ENCODE measurements at places on chromosomes 4 and X.

GRCh38 chrX:10178866-10179463 lies 22.2 kb downstream of the CLCN4 start:
- DNase-seq, result no peak

GRCh38 chr4:99436976-99437722 lies 2.0 kb upstream of the ADH7 start:
- no peak for DNase-seq

- no peak for DNase-seq
These were observed 279.8 kb upstream of the BOD1L1 start for GRCh38 chr4:13907255-13907751.

GRCh38 chr4:123788577-123788976 lies 392.0 kb downstream of the SPRY1 start:
- DNase-seq, result no peak

- no peak for DNase-seq
These were observed 165.7 kb downstream of the KDR start for GRCh38 chr4:54959651-54960116.

GRCh38 chr4:649751-650310 lies 24.2 kb downstream of the ATP5ME start:
- DNase-seq, result no peak

DNA sequence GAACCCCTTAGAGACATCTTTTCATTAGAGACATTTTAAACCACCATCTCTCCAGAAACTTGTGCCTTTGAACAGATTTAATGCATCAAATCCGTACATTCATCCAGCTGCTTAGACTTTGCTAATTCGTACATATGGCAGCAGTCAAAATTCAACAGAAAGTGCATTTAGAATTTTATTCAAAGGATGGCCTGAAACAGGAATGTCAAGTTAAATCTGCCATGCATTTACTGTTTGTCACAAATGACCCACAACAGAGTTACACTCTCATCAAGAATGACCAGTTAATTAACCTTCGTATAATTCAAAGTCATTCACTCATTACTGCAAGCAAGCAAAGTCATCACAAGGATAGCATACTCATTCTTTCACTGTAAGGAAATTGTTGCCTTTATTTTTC lies 284.3 kb downstream of the SLC7A11 start:
- no peak for DNase-seq

GRCh38 chrX:110588853-110589252 lies 206.8 kb downstream of the CHRDL1 start:
- no peak for DNase-seq

DNA sequence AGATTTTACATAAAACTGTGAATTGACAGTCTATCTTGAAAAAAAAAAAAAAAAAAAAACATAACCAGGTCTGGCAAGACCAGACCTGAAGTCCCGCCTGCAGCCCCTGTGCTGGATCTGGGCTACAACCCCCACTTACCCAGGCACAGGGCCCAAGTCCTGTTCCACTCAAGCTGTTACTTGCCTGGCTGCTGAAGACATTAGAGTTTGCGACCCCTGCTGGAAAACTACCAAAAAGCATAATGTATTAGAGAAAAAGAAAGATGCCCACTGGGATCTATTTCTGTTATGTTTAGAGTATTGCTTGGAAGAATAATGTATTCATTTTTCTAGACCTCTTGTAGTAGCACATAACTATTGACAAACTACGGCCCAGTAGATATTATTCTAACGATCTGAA lies 4.7 kb downstream of the HS3ST1 start:
- DNase-seq, result peak; percentile 11

- DNase-seq, result no peak
These were observed 107.0 kb downstream of the AGTR2 start for GRCh38 chrX:116277351-116278225.

DNA sequence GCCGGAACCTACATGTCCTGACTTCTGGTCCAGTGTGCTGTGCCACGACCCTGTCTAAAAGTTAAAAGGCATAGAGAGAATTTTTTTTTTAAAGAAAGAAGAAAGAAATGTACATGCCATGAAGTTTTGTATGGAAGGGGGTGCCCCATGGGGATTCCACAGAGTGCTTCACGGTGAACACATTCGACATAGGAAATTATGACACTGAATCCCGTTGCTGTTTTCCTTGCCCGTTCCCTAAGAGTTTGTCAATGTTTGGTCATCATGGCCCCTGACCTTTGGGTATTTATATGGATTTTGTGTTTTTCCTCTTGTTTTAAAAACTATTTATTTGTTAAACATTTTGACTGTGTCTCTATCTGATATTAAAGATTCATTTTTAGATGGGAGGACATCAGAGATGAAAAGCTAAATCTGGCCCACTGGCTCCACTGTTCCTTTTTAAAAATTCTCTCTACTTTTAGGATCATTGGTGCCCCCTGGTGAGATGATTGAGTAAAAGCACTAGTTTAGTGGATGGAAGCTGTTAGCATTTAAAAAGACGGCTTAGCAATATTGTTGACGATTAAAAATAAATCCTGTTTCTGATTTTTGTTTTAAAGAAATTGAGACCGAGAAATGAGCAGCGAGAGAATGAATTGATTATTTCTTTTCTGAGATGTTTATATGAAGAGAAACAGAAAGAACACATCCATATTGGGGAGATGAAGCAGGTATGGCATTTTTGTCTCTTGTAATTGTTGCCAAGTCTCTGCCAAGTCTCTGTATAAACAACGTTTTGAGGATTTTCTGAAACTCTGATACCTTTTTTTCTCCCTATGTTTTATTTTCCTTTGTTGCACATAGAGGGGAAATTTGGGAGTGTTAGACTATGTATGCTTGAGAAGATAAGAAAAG lies 75.0 kb downstream of the PTTG2 start:
- DNase-seq, result peak; percentile 42

DNA sequence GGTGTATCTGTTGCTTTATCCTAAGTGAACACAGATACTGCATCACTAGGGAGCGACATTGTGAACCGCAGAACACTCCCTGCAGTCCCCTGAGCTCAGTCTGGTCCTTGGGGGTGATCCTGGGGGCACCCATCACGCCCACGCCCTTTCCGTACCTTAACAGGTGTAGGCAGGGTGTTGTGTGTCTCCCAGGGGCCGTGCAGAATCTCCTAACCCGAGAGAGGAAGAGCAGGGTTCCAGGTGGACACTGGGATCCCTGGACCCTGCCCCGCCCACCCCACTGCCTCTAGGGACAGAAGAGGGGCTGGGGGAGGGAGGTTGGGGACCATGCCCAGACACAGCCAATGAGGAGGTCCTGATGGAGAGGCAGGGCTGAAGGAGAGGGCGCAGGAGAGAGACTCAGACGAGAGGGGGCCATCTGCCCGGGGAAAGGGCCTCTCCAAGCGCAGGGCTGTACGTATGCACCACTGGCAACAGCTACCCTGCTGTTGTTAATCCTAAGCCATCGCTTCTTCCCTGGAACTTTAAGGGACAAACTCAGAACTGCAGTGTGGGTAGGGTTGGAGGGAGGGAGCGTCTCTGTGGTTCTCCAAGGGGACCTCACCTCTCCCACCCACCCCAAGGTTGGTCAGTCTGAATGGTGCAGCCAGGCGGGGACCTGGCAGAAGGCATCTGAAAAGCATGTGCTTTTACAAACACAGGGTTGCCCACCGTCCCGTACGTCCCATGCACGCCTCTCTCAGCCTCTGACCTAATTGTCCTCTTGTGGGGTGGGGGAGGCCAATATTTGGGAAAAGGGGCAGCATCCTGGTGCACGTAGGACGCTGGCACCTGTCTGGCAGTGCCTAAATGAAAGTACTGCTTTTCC lies 2.5 kb downstream of the P2RY8 start:
- DNase-seq, result no peak

- no peak for DNase-seq
These were observed 1336.5 kb downstream of the PCDH19 start for GRCh38 chrX:99073551-99073950.

DNA sequence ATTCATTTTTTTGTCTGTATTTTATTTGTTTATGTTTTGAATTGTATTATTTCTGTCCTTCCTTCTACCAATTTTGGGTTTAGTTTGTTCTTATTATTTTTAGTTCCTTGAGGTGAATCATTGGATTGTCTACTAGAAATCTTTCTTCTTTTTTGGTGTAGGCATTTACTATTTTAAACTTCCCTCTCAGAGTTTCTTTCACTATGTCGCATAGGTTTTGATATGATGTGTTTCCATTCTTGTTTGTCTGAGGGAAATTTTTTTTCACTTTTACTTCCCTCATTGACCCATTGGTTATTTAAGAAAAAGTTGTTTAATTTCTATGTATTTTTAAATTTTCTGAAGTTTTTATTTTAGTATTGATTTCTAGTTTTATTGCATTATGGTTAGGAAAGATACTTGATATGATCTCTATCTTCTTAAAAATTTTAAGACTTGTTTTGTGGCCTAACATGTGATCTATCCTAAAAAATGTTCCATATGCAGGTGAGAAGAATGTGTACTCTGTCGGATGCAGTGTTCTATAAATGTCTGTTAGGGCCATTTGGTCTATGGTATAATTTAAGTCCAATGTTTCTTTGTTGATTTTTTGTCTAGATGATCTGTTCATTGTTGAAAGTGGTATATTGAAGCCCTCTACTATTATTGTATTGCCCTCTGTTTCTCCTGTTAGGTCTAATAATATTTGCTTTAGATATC lies 68.8 kb downstream of the IL15 start:
- DNase-seq, result no peak

DNA sequence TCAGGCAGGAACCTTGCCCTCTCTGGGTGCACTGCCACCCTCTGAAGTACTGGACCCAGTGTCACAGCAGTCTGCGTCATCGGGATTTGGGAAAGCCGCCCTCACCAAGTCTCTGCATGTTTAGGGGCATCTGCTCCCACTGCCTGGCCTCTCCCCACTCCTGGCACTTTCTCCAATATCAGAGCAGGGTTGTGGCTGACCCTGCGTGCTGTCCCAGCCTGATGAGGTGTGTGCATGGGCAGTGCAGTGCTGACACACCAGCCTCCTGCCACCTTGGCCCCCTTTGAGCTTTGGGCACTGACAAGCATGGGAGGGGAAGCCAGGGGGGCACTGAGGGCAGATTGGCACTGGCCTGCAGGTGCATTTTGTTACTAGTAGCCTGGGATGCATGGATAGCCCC lies 652.5 kb downstream of the GABRG1 start:
- no peak for DNase-seq

- DNase-seq, result no peak
These were observed 47.9 kb upstream of the UNC5C start for GRCh38 chr4:95596676-95597075.

DNA sequence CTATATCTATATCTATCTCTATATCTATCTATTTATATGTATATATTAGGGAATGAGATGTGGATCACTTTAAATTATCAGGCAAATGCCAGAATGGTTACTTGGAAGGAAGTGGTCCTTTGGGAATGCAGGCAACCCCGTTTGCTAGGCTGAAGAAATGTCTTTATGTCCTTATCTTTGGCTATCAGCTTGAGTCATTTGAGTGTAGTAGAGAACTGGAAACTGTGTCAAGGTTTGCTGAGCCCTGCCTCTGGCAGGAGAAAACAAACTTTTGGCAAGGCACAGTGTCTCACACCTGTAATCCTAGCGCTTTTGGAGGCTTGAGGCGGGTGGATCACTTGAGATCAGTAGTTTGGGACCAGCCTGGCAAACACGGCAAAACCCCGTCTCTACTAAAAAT lies 167.3 kb downstream of the ACTRT1 start:
- no peak for DNase-seq

- DNase-seq, result no peak
These were observed 177.4 kb downstream of the SH3KBP1 start for GRCh38 chrX:19709812-19710518.

DNA sequence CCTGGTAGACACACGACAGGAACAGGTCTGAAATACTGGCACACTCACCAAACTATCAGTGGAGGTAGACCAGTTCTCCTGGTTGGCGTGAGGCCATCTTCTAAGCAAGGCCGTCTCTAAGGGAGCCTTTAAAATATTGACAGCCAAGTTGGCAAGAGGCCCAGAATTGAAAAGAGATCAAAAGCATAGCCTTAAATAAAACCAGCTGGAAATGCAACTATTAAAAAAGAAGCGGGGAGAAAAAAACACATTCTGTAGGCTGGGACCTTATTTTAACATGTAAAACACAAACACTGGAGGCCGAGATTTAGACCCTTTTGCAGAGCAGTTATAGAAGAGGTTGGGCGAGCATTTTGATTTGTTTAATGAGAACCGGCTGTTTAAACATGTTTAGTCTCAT lies 233.0 kb upstream of the CLNK start:
- peak; percentile 90 for DNase-seq

DNA sequence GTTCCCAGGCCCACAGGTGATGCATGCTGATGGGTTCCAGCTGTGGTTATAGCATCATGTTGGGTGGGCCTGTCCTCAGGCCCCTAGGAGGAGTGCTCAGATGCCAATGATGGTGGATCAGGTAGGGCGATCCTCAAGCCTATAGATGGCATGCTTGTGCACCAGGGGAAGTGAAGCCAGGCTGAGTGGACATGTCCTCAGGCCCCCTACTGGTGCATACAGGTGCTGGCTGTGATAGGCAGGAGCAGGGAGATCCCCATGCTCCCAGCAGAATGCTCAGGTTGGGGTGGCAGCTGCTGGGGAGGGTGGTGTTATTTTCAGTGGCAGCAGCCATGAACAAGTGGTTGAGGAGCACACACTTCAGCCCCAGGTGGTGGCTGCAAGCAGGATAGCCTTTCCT lies 96.0 kb downstream of the SMARCA1 start:
- DNase-seq, result no peak

DNA sequence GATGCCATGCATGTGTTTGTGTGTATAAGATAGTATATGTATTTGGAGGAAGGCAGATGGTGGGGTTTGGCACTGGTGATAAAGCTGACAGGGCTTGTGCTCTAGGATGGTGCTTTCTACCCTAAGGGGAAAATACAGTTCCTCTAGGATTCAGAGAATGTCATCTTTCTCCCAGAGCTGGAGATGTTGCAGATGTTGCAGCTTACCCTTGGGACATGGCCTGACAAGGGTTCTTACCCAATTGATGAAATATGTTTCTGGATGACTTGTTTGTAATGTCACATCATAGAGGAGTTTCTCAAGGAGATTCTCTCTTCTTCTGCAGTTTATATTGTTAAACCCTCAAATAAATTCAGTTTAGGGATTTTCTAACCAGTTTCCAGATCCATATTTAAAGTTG lies 52.5 kb upstream of the PITX2 start:
- DNase-seq, result no peak

GRCh38 chr4:95129821-95130311 lies 372.1 kb downstream of the BMPR1B start:
- no peak for DNase-seq
